Left kidney (tissue), 8 donors: ENCODE measurements at places on chromosomes 6 and 20. TPM values are rescaled to one million over a fixed set of nuclear protein-coding genes. Genes with fewer than 3 reads are reported as not detected.

- DNase-seq, result no peak
Measured at GRCh38 chr6:93447874-93448273, 28.5 kb upstream of the EPHA7 start.

DNA sequence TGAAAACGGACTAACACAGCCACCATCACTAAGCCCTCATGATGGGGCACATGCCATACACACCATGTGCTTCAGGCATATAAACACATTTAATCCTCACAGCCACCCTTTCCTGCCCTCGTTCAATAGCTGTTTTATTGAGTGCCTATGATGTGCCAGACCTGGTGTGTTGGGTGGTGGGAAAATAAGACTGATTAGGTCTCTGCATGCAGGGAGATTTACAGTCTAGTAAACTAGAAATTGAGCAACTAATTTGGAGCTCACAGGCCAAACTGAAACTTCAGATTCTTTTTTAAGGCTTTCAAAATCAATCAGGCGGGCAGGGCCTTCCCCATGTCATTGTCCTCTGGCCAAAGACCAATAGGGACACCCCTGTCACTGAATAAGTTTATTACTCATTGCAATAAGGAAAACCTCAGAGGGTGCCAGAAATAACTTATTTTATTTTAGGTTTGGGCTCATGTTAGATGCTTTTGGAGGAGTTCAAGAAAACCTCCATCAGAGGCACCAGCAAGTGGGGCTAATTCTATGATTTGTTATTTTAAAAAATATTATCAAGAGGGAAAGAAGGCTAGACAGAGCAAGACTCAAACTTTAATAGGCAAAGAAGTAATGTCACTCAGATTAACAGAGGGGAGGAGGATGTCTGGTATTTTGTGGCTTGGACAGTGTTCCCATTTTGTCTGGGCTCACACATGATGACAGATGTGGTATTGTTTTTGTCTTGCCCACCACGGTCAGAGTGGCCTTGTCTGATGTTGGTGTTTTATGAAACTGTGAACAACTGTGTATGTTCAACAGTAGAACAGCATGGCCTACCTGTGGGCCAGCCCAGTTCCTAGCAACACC is 12.0 kb downstream of the ZFP64 start:
- no peak for DNase-seq

GRCh38 chr6:119463081-119463626 is 113.6 kb upstream of the MAN1A1 start:
- no peak for DNase-seq

- DNase-seq, result no peak
Measured at GRCh38 chr6:8852332-8852731, 417.0 kb upstream of the SLC35B3 start.

DNA sequence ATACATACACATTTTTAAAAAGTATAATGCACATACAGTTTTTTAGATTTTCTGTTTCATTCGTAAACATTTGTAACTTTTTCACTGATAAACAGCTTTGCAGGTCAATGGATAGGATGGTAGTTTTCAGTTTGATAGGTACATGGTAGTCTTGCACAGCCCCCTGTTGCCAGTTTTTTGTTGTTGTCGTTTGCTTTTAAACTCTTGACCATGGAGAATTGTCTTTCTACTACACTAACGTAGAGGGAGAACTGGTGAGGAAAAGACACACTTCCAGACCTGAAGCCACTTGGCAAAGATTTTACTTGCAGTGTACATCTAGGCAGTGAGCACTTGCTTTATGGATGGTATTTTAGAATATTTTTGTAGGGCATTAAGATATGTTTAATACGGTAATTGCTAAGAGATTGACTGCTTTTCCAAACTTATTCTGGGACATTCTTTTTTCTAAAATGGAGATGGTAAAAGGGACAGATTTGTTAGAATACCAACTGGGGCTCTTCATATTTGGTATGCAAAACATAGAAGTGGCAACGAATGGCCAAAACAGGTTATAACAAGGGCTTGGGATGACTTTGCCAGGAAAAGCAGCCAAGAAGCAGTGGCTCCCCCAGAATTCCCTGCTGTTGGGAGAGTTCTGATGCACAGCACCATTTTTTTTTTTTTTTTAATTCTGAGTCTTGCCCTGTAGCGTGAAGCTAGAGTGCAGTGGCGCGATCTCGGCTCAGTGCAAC is 1.5 kb downstream of the PYGB start:
- no peak for DNase-seq

DNA sequence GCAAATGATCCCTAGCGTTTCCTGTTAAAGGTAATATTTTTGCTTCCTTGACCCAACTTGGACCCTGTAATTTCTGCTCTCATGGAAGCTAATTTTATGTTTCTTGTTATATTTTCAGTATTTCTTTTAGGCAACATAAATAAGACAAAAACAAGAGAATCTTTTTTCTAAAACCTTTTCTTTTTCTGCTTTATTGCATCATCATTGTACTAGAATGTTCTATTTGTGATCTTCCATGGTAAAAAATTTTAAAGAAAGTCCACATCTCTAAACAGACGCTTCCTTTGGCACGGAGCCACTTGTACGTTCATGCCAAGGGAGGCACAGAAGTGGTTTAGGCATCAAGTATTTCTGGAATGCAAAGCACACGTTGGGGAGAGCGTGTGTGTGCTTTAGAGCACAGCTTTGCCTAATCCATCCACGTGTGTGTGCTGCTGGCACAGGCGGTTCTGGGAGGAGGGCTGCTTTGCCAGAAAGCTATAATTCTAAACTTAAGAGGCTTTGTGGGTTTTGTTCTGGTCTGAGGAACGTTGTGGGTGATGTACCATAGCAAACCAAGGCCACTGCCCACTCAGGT is 98.3 kb downstream of the SASH1 start:
- peak; percentile 61 for DNase-seq

- DNase-seq, result no peak
Measured at GRCh38 chr6:23981923-23982322, 144.1 kb upstream of the NRSN1 start.

DNA sequence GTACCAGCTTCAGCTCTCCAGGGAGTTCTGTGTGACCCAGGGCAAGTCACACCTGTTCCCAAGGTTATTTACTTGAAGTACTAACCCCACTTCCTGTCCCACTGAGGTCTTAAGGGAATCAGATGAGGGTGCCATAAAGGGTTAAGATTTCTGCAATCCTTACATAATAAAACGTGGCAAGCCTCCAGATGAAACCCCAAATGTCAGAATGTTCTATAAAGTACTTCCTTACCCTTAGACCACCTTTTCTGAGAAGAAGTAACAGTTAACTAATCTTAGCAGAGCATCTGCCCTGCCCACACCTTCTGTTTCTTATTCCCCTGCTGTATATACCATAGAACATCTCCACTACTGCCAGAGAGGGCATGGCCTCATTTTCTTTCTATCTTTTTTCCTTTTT is 6.0 kb upstream of the AVP start:
- no peak for DNase-seq

DNA sequence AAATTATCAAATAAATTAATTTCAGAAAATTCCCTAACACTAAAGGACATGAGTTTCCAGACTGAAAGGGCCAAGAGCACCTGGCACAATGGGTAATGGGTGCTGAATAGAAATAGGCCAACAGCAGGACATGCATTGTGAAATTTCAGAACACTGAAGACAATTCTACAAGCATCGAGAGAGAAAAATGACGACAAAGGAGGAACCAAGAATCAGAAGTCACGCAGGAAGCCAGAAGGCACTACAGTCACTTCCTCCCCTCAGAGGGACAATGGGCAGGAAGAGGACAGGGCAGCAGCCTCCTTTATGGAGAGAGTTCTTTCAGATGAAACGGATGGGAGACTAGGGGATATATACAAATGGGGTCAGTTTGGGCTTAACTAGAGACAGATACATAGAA is 29.6 kb downstream of the PCNA start:
- DNase-seq, result no peak

GRCh38 chr20:41141153-41141815 is 3.9 kb downstream of the PLCG1 start:
- DNase-seq, result no peak

DNA sequence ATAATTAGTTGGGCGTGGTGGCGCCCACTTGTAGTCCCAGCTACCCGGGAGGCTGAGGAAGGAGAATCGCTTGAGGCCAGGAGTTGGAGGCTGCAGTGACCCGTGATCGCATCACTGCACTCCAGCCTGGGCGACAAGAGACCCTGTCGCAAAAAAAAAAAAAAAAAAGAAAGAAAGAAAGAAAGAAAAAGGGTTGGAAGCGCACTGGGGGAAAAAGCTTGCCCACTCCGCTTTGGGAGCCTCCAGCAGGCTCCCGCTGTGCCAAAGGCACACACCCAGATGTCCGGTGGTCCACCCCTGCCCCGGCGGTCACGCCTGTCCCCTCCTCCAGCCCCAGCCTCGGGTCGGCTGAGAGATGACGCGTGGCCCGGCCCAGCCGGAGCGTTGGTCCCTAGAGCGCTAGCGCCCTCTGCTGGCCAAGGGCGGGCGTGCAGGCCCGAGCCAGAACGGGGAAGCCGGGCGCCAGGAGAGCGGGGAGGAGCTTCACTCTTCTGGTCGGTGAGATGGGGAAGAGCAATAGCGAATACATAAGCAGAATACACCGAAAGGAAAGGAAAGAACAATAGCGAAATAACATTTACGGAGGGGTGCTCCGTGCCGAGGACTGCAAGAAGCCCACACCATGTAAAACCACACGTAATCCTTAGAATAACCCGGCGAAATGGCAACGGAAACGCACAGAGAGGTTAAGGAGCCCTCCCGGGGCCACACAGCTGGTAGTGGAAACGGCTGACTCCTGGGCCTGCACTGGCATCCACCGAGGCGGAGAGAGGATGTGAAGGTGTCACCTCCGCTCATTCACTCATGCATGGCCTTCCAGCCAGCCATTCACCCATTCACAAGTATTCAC is 41.7 kb downstream of the UBE2V1 start:
- DNase-seq, result peak; percentile 90

GRCh38 chr6:50087231-50087954 is 37.7 kb upstream of the DEFB112 start:
- DNase-seq, result no peak

GRCh38 chr6:126433927-126434326 is 94.0 kb downstream of the CENPW start:
- DNase-seq, result no peak

DNA sequence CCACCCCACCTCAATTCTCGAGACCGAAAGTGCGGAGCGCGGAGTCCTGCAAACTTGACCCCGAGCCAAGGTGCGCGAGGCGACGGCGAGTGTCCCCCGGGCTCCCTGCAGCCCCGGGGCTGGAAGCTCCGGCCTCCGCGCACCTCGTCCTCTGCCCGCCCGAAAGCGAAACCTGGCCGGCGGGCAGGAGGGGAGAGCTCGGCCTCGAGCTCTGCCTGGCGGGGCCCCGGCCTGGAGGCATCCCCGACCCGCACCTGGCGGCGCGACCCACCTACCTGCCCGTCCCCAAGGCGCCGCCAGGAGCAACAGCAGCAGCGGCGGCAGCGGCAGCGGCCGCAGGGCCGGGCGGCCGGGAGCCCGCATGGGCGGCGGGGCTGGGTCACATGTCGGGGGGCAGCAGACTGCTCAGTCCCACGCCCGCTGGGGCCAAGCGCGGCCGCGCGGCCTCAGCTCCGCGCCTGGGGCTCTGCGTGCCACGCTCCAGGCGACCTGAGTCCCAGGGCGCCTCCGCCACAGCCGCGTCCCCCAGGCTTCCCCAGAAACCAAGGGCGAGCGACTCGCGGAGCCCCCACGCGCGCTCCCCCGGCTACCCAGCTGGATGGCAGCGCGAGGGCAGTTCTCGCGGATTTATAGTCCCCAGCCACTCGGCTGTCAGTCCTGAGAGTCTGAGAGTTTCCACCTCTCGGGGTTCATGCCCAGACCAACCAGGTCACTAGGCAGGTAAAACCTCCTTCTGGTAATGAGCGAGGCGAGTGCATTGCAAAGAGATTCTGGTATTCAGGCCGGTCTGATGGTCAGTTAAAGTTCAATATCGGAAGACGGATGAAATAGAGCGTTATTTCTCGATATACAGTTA is at the start of gene IL20RA:
Gene IL20RA, minus strand, starts transcription at position 600 of the 856 bp plus-strand sequence. Its CDS starts 237 bp downstream, at position 363.
- peak; percentile 18 for DNase-seq

GRCh38 chr6:24951811-24952299 is 16.1 kb upstream of the RIPOR2 start:
- no peak for DNase-seq

DNA sequence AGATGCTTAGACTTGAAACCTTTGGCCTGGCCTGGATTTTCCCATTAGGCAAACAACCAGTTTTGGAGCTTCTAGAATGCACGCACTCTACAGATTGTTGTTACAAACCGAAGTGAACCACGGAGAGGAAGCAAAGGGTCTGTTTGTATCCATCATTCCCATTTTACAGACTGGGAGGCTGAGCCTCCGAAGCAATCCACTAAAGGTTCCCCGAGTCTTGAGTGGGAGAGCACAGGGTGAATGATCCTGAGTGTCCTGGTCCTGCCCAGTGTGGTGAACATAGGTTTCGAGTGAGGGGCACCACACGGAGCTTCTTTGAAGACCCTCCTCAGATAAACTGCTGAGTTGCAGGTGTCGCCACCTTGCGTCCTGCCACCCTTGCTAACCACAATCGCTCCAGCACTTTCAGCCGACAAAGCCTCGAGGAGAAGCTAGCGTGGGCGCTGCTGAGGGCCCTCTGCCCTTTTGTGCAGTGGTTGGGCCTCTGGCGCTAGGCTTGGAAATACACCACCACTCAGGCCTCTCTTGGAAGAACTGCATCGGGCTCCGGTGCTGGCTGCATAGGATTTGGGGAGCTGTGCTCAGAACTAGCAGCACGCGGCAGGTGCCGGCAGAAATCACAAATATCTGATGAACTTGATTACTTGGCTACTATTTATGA is 1.4 kb upstream of the PRDM13 start:
- DNase-seq, result no peak

Gene LTB
- polyA plus RNA-seq, result 0.91 TPM

Gene TMEM74B
- 5.2 TPM for polyA plus RNA-seq

Gene EXOC2
- 24.5 TPM for polyA plus RNA-seq

Gene MATN4
- polyA plus RNA-seq, result 0.25 TPM

Gene CFAP61
- polyA plus RNA-seq, result 2.8 TPM

Gene ZSCAN16
- polyA plus RNA-seq, result 13.1 TPM

Gene SLC22A2
- polyA plus RNA-seq, result 14.3 TPM

Gene TP53TG5
- 2.0 TPM for polyA plus RNA-seq
